ENCODE measurements at places on chromosomes 2 and 18.
A peak's percentile ranks its signal among the peaks of the same experiment; 100 is the strongest.

- no peak for DNase-seq
Observed at GRCh38 chr2:213224366-213224765, 59.9 kb upstream of the SPAG16 start.

- DNase-seq = no peak
Observed at GRCh38 chr2:62156861-62157496, 38.9 kb upstream of the B3GNT2 start.

DNA sequence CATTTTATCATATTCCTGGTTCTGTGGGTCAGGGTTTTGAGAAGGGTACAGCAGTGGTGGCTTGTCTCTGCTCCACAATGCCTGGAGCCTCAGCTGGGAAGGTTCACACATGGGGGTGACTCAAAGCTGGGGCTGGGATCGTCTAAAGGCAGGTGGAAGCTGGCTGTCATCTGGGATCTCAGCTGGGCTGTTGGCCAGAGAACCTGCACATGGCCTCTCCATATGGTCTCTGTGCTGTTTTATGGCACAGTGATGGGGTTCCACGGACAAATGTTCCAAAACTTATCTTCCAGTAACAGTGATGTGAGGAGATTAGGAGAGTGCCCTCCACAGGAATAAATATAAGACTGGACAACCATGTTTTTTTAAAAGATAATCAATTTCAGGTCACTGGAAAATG, 191.4 kb downstream of the SS18 start:
- no peak for DNase-seq

GRCh38 chr2:28633746-28634145, 117.9 kb upstream of the PPP1CB start:
- peak; percentile 95 for DNase-seq

DNA sequence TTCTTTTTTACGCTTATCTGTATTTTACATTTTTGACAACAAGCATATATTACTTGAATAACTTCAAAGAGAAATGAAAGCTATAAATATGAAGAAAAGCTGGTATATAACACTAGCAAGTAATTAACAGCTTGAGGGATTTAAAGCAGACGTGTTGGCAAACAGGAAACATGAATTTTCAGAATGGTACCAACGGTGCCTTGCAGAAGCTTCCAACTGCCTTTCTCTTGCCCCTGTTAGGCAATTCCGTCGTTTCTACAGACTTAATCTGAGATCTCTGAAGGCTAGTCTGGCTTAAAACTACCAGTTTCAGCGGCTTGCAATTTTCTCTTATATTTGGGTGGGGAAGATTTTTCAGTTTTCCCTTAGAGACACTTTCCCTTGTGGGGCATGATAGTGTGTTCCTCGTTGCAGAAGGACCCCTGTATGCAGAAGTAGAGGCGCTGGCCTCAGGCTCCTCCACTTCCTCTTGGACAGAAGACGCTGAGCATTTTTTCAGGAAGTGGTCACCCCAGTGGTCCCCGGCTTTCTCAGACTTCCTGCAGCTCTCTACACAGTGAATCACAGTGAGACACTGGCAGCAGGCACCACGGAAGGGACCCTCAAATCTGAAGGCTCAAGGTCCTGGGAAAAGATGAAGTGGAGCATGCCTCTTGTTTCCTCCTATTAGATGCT, 56.2 kb upstream of the SLC16A14 start:
- no peak for DNase-seq

- peak; percentile 98 for DNase-seq
Observed at GRCh38 chr2:43221763-43222474, 4.5 kb downstream of the ZFP36L2 start.

GRCh38 chr2:104857262-104858005, 3.5 kb downstream of the POU3F3 start:
- DNase-seq = peak; percentile 36

DNA sequence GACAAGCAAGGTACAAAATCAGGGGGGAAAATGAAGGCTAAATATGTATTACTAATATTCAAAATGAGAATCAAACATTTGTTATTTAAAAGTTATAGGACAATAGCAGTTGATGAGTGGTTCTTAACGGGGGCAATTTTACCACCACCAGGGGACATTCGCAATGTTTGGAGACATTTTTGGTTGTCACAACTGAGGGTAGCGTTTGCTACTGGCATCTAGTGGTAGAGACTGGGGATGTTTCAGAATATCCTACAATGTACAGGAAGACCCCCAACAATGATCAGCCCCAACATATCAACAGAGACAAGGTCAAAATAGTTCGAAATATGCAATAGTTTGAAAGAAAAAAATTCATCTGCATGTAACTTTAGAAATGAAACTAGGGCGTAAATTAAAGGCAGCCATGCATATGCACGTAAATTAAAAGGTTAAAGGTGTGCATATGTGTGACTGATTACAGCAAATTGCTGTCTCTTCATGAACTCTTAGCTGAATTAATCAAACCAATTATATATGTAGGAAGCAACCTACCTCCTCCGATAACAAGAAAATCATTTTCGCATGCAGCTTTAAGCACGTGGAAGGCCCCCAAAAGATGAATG, 61.2 kb upstream of the CUL3 start:
- DNase-seq = peak; percentile 7

DNA sequence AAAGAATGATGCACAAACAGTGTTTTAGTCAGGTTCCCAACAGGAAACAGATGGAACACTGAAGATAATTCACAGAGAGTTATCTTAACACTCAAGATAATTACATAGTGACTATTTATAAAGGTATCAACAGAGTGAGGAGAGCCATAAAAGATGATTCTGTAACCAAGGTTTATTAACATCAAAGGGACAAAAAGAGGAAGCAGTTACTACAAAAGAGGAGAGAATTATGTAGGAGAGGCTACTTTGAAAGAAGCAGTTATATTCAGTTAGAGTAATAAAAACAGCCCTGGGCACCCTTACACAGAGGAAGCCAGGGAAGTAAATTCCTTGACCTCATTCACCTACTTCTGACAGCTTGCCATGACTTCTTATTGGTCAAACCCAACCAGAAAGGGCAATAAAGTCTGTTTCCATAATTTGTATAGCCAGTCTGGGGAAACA, 326.5 kb upstream of the SLC39A10 start:
- DNase-seq = no peak

- DNase-seq = no peak
Observed at GRCh38 chr2:190501702-190502407, 32.7 kb downstream of the NEMP2 start.

DNA sequence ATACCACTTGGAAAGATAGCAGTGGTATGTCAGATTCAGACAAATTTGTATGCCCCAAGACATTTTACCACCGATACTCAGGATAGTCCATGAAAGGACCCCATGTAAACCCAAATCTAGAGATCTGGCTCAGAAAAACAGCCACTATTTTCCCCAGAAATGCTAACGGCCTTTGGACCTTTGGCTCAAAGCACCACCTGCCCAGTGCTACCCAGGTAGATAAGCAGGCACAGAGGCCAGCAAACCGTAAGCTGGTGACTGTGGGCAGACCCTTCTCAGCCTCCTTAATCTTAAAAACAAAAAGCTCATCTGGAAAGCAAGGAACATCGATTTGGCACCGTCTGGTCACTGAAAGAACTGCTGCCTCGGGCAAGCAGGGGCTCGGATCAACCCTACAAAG, 61.4 kb upstream of the GREB1L start:
- DNase-seq = no peak

DNA sequence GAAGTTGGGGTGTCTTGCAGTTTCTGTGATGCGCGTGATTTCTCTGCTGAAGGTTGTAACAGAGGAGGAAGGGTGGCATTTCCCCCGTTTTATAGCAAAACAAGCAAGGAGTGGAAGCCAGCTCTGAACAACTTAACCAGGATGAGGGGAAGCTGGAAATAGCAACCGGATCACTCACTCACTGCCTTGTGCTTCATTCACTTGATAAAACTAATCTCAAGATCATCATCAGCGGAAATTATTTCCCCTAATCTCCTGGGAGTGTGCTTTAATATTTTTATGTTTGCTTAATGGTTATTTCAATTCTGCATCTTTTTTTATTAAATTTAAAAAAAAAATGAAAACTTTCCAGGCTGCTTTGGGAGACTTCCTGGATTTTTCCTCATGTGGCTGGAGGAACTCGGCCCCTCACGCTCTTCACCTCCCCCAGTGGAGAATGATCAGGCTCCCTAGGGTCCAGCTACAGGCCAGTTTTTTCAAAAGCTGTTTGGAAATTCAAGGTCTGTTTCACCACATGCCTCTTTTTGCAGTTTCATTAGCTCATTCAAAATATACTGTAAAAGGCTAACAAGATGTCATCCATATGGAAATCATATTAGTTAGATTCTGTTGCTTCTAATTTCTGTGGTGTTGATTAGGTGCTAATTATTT, 31.7 kb downstream of the CABLES1 start:
- DNase-seq = no peak

DNA sequence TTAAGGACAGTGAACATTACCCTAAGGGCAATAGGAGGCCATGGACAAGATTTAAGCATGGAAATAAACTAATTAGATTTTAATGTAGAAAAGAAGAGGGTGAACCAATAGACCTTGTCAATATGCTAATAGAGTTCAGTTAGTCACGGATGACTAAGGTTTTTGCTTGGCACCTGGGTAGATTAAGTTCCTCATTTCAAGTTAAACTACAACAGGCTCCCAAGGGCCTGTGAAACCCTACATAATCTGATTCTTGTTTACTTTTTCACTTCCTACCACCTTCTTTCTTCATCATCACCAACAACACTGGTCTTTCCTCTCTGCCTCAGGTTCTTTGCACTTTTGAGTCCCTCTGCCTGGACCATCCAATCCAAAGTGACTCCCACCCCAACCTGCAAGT, 14.8 kb downstream of the SP110 start:
- DNase-seq = no peak

- DNase-seq = no peak
Observed at GRCh38 chr18:23383494-23383893, 69.6 kb upstream of the RIOK3 start.

DNA sequence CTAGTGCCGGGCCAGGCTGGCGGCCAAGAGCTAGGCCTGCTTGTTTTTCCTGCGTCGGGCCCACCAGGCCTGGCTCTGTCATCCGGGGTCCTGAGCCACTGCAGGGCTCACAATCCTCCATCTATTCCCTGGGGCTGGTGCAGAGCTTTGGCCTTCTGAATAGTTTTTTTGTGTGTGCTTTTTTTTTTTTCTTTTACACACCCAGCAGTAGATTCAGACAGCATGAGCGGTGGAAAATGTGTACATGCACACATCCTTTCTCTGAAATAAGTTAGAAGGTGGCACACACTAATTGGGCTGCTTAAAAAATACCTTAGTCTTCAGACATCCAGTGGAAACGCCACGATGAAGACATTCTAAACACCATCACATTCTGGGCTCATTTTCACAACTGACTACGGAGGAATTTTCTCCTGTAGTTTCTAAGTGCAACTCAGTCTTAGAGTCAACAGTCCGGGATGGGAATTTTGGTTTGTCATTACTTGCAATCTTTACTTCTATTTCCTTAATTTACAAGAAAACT, 6.1 kb downstream of the ZFP36L2 start:
- DNase-seq = no peak

DNA sequence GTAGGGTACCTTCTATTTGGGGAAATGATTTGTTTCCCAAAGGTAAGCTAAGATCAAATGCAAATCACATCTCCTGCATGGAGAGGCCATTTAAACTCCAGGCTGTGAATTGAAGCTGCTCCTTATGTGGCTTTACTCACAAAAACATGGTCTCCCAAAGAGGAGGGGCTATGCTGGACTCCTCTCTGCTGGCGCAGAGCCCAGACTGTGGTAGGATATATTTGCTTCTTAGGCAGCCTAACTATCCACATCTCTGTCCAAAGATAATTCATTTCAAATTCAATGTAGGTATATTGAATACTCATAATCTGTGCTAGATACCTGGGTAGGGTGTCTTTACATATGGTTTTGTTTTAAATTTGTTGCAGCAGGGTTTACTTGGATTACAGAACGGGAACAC, 358.5 kb downstream of the ALK start:
- DNase-seq = peak; percentile 49

- DNase-seq = peak; percentile 43
Observed at GRCh38 chr18:79644006-79644665, 35.5 kb upstream of the CTDP1 start.

GRCh38 chr2:233441161-233442027, 87.1 kb downstream of the DGKD start:
- DNase-seq = no peak

GRCh38 chr2:74291218-74291544, 52.0 kb downstream of the SLC4A5 start:
- DNase-seq = no peak

DNA sequence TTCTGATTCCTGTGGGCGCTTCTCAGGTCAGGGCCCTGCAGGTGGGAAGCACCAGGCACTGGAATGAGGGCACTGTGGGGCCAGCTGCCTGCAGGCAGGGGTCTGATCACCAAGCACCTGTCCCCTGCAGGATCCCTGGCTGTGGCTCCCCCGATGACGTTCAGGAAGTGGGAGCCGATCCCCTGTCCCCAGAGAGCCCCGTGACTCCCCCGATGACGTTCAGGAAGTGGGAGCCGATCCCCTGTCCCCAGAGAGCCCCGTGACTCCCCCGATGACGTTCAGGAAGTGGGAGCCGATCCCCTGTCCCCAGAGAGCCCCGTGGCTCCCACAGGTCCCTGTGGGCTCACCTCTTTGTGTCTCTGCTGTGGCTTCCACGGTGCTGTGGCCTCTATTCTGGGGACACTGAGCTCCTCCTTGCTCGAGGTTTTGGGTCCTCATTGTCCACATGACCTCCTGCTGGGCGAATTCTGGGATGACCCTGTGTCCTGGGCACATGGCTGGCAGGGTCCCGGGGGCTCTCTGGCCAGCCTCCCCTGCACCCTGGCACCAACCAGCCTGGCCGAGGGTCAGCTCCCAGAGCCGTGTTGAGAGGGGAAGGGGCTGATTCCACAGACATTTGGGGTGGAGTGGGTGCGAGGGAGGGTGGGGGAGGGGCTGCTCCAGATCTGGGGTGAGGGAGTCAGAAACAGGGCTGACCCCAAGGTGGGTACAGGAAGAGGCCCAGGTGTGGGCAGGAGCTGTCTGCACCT, 4.8 kb downstream of the NEU4 start:
- no peak for DNase-seq

- DNase-seq = no peak
Observed at GRCh38 chr2:159728629-159729028, 16.3 kb downstream of the MARCHF7 start.

DNA sequence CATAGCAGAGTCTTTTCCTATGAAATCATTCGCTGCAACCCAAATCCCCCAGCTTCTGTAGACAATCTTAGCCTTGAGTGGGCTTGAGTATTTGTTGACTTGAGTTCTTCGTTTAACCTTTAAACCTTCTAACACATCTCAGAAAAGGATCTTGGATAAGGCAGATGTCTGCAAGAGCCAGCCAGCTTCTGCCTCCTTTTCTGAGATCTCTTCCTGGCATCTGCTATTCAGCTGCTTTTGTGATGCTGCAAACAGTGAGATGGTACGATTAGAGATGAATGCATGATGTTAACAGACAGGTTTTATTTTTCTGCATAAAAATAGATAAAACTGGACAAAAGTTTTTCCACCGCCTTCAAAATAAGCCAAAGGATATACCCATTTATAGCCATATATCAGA, 37.5 kb downstream of the NRP2 start:
- DNase-seq = no peak

GRCh38 chr18:72041313-72042032, 502.7 kb downstream of the CBLN2 start:
- DNase-seq = no peak

All from astrocyte of the spinal cord (primary cell).